ENCODE measurements at places on chromosomes 1 and 21.
A peak's percentile ranks its signal among the peaks of the same experiment; 100 is the strongest.

DNA sequence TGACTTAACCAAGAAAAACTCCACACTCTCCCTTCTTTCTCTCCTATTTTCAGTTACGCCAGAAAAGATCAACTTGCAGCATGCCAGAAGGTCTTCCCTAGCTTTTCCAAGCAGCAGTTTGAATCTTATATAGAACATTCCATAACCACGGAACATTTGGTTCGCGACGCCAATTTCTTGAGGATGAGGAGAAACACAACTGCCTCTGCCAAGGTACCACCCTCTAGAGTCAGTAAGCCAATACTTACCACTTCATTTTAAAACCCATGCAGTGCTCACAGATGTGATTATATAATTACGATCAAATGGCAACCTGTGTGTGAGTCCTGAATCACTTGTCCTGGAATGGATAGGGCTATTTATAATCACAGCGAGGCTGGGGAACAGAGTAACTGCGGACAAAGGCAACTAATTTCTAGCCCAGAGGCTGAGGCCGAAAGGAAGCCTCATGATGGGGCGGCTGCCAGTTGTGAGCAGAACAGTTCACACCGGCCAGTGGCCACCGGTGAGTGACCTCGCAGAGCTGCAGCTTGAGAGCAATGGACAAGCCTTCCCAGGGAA, 43.2 kb upstream of the BACE2 start:
- no peak for DNase-seq

- no peak for DNase-seq
These were observed 3.8 kb downstream of the ZBTB18 start for GRCh38 chr1:244054924-244055263.

DNA sequence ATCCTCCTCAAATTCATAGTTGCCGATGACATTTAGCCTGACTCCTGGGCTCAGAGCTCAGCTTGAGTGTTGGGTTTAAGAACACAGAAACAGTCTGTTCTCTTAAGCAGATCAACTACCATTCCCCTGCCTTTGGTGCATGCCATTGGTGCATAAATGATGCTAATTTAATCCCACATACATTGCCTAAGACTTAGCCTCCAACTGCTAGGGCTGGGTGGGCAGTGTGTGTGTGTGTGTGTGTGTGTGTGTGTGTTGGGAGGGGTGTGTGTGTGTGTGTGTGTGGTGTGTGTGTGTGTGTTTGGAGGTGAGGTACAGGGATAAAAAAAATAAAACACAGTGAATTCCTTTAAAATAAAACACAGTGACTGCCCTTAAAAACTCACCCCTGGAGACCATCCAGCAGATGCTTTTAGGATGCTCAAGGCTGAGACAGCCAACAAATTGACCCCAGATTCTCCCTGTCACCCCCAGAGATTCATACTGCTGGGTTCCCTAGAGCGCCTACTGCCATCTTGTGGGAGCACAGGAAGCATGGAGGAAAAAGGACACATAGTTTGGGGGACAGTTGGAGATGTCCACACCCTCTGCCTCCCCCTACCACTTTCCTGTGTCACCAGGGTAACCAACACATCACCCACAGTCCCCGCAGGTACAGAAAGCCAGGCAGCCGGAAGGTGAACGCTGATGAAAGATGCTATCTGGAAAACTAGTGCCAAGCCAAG, 30.6 kb downstream of the KLHDC7A start:
- DNase-seq, result no peak

- DNase-seq, result no peak
These were observed 40.0 kb downstream of the MTARC1 start for GRCh38 chr1:220826729-220827128.

DNA sequence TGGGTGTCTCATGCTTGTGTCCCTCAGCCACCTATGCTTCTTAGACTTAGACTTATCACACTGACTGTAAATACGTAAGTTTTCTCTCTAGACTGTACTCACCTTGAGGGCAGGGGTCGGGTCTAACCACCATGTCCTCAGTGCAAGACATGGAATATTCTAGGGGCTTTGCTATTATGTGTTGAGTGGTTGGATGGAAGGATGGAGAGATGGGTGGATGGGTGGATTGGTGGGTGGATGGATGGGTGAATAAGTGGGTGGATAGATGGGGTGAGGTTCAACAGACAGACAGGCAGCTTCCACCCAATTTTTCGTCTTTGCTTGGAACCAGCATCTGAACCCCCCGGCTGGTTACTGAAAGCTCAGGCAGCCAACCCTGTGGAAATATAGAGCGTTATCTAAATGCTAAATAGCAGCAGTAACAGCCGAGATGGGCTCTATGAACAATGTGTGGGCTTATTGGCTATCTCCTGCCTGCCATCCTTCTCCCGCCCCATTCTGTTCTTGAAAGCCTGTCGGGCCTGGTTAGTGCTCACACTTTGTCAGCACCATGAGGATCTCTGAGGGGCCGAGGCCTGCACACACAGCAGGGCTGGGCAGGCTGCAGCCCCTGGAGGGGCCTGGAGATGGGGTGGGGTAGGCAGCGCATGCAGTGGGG, 130.7 kb downstream of the ACTL8 start:
- DNase-seq, result peak; percentile 29

GRCh38 chr21:15437883-15438282, 291.9 kb upstream of the USP25 start:
- DNase-seq, result no peak

DNA sequence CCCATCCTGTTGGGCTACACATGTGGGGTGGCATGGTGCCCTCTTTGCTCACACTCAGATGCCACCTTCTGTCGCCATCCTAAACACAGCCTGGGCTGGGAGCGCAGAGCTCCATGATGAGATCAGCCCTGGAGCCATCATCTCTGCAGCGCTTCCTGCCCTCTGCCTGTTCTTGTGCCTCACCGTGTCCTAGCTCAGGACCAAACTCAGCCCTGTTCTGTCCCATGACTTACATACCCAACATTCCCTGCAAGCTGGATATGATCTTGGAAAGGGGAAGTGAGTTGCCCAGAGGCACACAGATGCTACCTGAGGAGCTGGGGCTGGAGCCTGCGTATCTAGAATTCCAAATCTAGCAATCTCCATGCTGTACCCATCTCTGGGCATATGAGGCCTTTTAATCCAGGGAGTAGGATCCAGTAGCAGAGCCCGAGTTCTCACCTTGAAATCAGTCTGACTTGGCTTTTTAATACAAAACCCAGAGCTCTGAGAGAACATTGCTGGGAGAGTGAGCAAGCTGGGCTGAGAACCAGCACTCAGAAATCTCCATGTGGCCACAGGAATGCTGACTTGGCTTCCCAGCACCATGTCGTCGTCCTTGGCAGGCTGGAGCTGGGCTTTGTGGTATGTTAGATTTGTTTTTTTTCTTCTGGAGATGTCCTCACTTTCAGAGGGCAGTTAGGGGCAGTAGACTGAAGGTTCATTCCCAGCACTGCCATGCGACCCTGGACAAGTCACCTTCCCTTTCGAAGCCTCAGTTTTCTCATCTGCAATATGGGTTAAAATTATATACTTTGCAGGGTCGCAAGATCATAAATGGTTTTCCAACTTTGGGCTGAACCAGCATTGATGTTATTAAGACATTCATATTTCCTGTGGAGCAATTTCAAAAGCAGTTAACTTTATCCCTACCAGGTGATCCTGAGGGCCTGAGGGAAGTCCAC, 2.6 kb downstream of the ALPL start:
- peak; percentile 81 for DNase-seq

DNA sequence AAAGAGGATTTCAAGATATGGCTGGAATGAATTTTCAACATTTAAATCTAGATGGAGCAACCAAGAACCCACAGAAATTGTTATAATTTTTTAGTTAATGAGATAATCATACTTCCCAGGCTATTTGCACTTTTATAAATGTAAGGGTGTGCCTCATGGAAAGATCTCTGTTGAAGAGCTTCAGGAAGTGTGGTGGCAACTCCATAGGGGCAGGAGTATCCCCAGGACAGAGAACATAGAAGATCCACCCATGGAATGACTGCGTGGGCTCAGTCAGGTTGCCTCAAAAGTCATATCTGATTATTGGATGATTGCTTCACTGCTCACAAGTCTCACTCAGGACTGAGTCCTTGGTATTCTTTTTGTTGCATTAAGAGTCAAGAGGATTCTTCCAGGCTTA, 167.4 kb upstream of the KIAA0040 start:
- no peak for DNase-seq

GRCh38 chr1:168507231-168507630, 36.6 kb downstream of the XCL2 start:
- no peak for DNase-seq

DNA sequence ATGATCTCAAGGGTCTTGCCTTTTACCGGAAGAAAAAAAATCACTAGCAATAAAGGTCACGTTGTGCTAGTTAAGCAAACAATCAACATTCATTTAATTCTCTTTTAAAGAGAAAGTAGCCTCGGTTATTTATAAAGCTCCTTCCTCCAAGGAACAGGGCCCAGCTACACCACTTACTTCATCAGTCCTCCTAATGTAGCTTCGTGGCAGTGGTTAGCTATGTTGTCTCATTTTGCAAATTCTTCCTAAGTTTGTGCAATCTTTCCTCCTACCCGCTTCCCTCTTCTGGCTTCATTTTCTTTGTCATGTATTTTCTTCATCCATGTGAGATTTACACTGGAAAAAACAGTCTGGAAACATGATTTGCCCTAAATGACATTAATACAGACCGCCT, 554.2 kb downstream of the NUF2 start:
- DNase-seq, result no peak

DNA sequence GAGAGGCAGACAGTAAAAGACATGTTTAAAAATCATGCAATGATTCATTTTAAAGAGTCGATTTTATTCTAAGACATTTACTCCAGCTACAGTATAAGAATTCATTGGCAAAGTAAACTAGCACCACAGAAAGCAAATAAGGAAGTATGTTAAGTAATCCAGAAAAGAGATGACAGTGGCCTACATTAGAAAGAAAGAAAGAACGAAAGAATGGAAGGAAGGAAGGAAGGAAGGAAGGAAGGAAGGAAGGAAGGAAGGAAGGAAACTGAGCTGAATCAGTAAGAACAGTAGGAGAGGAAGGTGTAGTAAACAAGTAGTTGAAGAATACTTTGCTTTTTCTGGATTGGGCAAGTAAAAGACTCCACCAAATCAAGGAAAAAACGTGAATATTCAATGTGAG, 62.2 kb downstream of the ZZZ3 start:
- DNase-seq, result no peak

GRCh38 chr1:184865831-184866230, 108.5 kb downstream of the NIBAN1 start:
- no peak for DNase-seq

GRCh38 chr1:168050880-168051279, 85.8 kb downstream of the GPR161 start:
- no peak for DNase-seq

DNA sequence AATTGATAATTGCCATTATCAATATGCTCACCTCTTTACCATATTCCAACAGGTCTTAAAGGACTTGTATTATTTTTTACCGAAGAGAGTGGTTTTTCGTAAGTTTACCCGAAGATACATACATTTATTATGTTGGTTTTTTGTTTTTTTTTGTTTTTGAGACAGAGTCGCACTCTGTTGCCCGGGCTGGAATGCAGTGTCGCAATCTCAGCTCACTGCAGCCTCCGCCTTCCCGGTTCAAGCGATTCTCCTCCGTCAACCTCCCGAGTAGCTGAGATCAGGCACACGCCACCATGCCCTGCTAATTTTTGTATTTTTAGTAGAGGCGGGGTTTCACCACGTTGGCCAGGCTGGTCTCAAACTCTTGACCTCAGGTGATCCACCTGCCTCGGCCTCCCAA, 30.8 kb downstream of the NR5A2 start:
- no peak for DNase-seq

Data from upper lobe of right lung (tissue), 1 donor.